ENCODE measurements at places on chromosomes 1 and 21.

GRCh38 chr1:98478121-98478520 lies 183.4 kb upstream of the SNX7 start:
- no peak for DNase-seq

GRCh38 chr1:234261545-234261944 lies 111.7 kb upstream of the COA6 start:
- no peak for DNase-seq

- DNase-seq, result no peak
Observed at GRCh38 chr1:92961896-92962752, 862 bp upstream of the DIPK1A start.

DNA sequence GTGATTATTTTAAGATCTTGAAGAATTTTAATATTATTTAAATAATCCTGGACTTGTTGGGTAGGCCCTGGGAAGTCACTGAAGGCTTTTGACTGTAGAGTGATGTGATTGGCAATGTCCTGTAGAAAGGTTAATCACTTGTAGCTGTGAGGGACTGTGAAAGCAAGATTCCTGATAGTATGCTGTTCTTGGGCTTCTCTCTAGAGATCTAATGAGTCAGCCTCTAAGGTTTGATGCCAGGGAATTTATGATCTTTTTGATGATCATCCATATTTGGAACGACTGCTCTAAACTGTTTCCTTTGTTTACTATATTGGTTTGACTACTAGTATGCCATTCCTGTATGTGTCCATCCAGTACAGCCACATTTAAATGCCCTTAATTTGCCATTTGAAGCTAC lies 56.5 kb downstream of the CAMSAP2 start:
- DNase-seq, result no peak

- DNase-seq, result peak; percentile 42
Observed at GRCh38 chr1:242240077-242240476, 241.2 kb upstream of the MAP1LC3C start.

DNA sequence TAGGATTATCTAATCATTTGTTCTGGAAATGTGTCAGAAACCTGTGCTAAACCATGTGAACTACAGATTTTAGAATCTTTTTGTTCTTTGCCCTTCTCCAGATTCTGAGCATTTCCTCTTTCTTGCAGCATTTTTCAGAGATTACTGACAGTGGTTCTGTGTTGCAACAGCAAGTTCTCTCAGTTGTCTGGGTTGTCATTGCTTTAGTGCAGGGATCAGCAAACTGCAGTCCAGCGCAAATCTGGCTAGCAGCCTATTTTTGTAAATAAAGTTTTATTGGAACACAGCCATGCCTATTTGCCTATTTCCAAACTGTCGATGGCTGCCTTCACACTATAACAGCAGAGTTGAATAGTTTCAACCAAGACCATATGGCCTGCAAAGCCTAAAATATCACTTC lies 66.3 kb upstream of the LRRC8D start:
- no peak for DNase-seq

DNA sequence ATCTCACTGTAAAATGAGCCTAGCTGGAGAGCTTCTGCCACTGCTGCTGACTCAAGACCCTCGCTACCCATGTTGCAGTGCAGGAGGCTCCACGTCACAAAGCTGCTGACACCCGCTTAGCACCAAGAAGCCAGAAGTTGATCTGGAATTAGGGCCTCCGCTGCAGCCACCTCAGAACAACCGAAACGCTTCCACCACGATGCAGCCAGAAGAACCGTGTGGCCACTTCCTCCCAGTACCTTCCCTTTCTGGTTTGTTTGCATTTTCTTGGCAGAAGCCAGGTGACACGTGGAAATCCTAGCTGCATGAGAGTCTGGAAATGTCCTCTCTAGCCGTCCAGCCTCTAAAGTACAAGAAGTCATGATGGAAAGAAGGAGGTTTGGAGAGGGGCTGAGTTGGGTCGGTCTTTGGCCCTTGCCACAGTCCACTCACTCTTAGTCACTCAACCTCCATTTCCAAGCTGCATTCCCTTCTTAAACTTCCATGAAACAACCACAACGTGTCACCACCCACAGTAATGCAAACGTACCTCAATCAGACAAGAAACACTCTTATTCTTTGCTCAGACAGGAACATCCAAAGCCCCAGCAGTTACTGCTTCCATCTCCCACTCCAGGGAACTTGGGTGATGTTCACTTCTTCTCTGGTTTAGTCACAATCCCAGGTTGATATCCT lies 10.0 kb upstream of the CDA start:
- no peak for DNase-seq

DNA sequence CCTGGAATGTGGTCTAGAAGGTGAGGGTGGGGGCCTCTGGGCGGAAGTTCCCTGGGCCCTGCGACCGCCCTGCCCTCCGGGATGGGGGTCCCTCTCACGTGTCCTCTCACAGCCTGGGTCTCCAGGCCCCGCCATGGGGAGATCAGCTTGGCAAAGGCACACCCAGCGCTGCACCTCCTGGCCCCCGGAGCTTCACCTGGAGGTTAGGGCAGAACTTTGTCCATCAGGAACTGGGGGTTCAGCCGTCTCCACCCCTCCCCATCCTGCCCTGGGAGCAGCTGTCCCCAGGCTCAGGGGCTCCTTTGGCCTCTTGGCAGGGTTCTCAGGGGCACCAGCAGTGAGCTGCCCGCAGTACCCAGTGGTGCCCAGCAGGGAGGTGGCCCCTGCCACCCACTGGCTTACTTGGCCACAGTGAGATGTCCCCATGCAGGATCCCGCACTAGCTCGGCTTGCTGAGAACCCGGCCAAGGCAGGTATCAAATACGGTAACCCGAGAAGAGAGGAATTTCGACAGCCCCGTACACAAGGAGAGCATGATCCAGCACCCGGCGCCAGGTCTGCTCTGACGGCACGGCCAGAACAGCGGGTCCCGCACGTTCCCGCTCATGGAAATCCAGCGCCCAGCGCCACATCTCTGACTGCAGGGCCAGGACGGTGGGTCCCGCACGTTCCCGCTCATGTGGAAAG lies 36.7 kb downstream of the RRP1 start:
- DNase-seq, result no peak

- no peak for DNase-seq
Observed at GRCh38 chr1:13899856-13900255, 199.9 kb downstream of the PRDM2 start.

- DNase-seq, result no peak
Observed at GRCh38 chr1:46062651-46063319, 69.6 kb downstream of the PIK3R3 start.

DNA sequence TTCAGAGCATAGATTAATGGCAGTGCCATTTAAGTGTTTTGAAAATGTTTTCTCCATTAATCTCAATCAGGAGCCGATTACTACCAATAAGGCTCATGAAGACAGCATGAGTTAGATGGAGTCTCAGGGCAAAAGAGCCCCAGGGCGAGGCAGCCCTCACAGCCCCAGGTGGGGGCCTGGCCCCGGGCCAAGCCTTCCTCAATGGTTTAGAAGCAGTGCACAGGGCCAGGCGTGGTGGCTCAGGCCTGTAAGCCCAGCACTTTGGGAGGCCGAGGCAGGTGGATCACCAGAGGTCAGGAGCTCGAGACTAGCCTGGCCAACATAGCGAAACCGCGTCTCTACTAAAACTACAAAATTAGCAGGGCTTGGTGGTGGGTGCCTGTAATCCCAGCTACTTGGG lies 348.1 kb upstream of the VAMP3 start:
- no peak for DNase-seq

GRCh38 chr1:32622806-32623681 lies 27.3 kb downstream of the ZBTB8OS start:
- DNase-seq, result no peak

- no peak for DNase-seq
Observed at GRCh38 chr1:165988275-165988674, 160.9 kb downstream of the UCK2 start.

- no peak for DNase-seq
Observed at GRCh38 chr1:60906526-60906925, 175.8 kb upstream of the NFIA start.

DNA sequence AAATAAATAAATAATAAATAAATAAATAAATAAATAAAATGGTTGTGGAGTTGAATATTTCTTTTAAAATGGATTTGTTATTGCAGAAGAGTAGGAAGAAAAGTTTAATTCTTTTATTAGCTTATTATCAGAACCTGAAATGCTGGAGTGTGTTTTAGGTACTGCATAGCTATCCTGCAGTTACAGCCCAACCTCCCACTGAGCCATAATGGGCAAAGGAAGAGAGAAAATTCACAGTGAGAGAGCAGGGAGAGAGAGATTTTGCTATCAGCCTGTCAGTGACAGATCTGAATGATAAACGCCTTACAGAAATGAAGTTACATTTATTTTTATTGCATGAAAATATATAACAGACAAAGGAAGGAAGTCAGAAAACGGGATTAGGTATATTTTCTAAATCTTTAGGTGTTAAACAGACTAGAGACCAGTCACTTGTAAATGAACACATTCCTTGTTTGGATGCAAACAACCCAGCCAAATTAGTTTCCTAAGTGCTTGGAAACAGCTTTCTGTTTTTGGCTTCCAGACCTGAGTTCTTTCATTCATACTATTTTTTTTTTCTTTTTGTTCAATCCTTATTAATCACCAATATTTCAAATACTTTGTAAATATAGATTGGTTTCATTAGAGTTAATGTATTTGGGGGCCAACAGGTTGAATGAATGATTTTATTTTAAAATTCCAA lies 425.3 kb downstream of the USP25 start:
- no peak for DNase-seq

- no peak for DNase-seq
Observed at GRCh38 chr1:227356620-227357146, 38.4 kb upstream of the CDC42BPA start.

DNA sequence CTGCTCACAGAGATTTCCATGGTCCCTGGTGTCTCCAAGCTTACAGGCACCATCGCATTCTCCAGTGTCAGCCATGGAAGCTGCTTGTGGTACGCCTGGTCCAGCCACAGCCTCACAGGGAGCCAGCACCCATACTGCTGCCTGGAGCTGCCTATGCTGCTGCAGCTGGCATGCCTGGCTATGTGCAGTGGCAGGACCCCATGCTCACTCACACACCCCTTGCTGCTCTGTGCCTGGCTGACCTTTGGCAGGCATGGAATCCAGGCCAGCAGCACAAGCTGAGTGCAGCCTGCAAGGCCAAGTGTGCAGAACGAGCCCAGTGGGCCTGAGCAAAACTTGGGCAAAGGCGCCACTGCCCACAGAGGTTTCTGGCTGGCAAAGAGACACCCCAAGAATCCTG lies 26.4 kb upstream of the DENND1B start:
- DNase-seq, result no peak

- DNase-seq, result no peak
Observed at GRCh38 chr1:65259816-65260215, 49.5 kb upstream of the DNAJC6 start.

GRCh38 chr1:169595764-169596711 lies 9.8 kb upstream of the F5 start:
- peak; percentile 22 for DNase-seq

DNA sequence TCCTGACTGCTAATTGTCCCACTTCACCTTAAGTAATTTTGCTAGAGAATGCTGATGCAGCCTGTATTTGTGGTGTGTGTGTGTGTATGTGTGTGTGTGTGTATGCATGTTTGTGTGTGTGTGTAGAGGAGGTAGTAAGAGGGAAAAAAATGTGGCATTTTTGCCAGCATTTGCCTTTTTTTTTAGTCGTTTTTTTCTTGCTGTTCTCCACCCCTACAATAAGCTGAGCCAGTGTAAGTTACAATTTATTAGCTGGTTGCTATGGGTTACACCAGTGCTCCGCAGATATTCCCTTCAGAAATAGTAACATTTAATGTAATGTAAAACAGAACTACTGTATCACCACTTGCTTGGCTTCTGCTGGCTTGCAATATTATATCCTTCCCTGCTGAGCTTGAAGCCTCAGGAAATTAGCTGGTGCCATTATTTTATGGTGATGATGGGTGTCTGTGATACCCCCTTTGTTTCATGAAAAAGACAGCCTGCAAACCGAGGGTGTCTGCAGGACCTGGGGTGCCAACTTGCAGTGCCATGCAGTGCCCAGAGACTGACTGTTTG lies 23.4 kb upstream of the IGSF3 start:
- no peak for DNase-seq

GRCh38 chr1:214146523-214146922 lies 134.4 kb upstream of the SMYD2 start:
- DNase-seq, result no peak

GRCh38 chr1:227388214-227389168 lies 70.2 kb upstream of the CDC42BPA start:
- no peak for DNase-seq

GRCh38 chr21:33032434-33033047 lies 6.8 kb downstream of the OLIG2 start:
- no peak for DNase-seq

DNA sequence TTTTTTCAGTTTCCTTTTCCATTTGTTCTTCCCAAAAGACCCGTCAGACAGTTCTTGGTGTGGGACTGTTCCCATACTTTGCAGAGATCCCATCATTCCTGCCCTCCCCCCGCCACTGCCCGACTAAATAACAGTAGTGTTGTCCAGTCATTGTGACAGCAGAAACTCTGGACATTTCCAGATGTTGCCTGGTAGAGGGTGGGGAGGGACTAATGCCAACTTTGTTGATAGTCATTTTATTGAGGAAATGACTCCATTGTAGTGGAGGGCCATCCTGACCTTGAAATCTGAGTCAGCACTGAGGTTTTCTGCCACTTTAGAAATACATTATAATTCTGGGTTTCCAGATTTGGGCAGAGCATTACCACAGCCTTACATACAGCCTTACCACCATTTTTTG lies 85.4 kb downstream of the CEP350 start:
- DNase-seq, result no peak

DNA sequence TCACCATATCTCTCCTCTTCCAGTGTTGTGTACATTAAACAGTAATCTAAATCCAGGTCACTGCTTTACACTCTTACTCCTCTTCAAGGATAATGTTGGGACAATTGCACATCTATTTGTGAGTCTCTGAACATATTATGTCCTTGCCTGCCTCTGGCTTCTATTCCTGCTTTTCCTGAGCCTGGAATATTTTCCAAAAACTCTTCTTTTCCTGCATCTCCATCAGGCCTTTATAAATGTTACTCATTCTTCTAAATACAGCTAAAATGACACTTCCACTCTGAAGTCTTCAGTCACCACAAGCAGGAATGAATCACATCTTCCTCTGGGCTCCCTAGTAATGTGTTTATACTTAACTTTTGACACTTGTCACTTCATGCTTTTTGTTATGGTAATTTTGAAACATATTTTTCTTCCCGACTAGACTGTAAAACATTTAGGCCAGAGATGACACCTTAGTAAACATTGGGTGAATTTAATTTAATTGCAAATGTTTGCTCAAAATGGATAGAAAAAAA lies 396.0 kb downstream of the LRRIQ3 start:
- DNase-seq, result no peak

DNA sequence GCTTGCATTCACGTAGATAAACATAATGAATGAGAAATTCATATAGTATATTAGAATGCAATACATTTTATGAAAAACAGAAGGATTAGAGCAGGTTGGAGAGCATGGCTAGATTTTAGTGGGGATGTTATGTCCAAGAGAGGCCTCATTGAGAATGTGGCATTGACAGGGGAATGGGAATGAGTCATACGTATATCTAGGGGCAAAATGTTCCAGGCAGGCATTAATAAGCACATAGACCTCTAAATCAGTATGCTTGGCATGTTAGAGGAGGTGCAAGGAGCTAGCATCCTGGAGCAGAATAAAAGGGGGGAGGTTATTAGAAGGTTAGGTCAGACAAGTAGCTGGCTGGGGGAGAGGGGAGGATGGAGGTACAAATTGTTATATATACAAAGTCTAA lies 93.0 kb downstream of the USH2A start:
- DNase-seq, result no peak

GRCh38 chr1:212710566-212710965 lies 10.9 kb upstream of the BATF3 start:
- DNase-seq, result no peak

GRCh38 chr1:21927533-21928237 lies 9.4 kb downstream of the HSPG2 start:
- DNase-seq, result no peak

GRCh38 chr1:10651389-10651766 lies 145.1 kb downstream of the CASZ1 start:
- DNase-seq, result no peak
